NCI-H1105 treated with DMSO at 0.1 percent for 48 hours (cell line): ENCODE measurements at places on chromosomes 2 and 18.

- no peak for DNase-seq
These were observed 48.1 kb downstream of the WDR33 start for GRCh38 chr2:127762846-127763245.

DNA sequence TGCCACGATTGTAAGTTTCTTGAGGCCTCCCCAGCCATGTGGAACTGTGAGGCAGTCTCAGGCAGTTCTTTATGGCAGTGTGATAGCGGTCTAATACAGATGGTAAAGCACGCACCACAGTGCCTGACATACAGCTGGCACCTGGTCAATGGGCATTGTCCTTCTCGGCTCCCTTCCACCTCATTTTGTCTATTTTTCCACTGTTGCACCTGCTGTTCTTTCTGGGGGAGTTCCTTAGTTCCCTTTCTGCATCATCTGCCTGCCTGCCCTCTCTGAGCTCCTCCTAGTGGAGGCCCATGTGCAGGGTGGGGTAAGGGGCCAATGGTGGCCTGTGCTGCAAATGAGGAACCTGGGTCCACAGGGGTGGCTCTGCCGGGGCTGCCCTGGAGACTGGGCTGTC is 157.6 kb downstream of the LPIN1 start:
- no peak for DNase-seq

DNA sequence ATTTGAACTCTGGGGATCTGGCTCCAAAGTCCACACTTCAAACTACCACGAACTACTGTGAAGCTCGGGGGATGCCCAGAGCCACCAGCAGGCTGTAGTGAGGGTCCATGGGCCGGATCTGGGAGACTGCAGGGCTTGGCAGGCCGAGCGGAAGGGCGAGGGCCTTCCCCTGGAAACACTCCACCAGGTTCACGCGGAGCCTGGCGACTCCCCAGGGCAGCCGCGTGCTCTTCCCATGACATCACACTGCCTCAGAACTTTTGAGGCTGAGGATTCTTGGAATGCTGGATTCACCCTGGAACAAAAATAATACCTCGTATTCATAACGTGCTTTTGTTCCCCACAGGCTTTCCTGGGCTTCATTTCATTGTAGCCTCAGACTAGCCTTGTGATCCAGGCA is 201.0 kb downstream of the SMAD7 start:
- DNase-seq, result no peak

GRCh38 chr18:43322132-43322531 is 44.8 kb upstream of the SYT4 start:
- DNase-seq, result no peak

DNA sequence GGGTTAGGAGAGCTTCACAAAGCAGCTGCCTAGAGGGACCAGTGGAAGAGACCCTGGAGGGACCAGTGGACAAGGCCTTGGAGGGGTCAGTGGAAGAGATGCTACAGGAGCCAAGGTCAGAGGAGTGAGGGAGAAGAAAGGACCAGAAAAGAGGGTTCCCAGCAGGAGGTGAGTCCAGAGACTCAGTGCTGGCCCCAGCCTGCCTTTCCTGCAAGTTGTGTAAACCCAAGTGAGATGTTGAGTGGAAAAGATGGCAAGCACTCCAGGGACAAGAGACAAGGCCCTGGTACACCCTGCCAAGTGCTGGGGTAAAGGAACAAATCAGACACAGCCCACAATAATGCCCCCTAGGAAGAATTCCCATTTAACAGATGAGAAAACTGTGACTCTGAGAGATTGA is 94.4 kb downstream of the TTC32 start:
- no peak for DNase-seq

- no peak for DNase-seq
These were observed 7.1 kb upstream of the PKDCC start for GRCh38 chr2:42040643-42041278.

DNA sequence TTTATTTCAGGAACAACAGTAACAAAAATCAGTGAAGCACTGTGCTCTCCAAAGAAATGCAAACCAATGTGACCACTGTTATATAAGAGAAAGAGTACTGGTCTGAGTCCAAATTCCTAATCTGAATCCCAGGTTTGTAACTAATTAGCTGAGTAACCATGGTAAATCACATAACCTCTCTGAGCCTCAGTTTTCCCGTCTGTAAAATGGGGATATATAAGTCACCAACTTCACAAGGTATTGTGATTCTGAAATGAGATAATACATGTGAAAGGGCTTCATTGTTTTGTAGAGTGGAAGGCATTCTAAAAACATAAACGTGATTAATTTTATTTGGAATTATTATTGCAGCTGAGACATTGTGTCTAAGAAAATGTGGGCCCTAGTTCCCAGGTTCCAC is 91.3 kb upstream of the YPEL5 start:
- DNase-seq, result no peak

- no peak for DNase-seq
These were observed 13.3 kb upstream of the CYRIA start for GRCh38 chr2:16678964-16679363.

GRCh38 chr2:196286821-196287220 is 115.4 kb upstream of the STK17B start:
- no peak for DNase-seq

- no peak for DNase-seq
These were observed 500.9 kb downstream of the RNF144A start for GRCh38 chr2:7417845-7418742.

DNA sequence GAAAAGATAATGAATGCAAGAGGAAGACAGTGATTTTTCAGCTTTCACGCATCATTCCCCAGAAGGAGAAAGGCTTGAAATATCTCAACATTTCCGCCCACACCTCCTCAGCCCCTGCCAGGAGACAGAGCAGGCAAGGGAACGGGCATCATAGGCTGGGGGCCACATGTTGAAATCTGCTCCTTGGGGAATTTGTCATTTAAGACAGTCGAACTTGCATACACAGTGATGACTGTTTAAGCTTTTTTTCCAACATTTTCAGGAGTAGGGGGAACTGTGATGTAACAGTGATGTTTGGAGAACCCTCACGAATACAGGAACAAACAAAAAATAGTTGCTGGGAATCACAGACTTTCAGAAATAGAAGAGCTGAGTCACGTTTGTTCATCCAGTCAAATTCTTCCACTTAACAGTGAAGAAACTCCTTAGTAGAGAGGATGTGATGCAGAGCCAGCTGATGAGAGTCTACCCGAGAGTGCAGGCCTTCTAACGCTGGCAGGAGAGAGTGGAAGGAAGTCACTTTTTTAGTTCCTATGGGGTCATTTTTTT is 266.8 kb downstream of the ALPK2 start:
- no peak for DNase-seq

DNA sequence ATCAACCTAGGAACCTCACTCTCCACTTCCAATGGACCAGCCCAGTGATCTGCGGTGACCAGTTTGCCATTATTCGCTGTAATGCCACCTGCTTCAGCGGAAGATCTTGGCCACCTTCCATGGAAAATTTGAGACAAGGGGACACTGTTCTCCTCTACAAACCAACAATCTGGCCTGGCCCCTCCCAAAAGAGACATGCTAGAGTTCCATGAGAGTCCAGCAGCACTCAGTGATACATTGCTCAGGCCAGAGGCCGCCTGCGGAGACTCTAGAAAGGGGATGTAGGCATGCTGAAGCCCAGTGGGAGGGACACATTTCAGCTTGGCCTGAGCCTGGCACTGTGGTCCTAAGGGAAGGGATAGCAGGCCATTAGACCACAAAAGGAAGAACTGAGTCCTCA is 58.3 kb downstream of the COL6A3 start:
- DNase-seq, result no peak

- no peak for DNase-seq
These were observed 547.0 kb upstream of the ACVR2A start for GRCh38 chr2:147297820-147298219.

DNA sequence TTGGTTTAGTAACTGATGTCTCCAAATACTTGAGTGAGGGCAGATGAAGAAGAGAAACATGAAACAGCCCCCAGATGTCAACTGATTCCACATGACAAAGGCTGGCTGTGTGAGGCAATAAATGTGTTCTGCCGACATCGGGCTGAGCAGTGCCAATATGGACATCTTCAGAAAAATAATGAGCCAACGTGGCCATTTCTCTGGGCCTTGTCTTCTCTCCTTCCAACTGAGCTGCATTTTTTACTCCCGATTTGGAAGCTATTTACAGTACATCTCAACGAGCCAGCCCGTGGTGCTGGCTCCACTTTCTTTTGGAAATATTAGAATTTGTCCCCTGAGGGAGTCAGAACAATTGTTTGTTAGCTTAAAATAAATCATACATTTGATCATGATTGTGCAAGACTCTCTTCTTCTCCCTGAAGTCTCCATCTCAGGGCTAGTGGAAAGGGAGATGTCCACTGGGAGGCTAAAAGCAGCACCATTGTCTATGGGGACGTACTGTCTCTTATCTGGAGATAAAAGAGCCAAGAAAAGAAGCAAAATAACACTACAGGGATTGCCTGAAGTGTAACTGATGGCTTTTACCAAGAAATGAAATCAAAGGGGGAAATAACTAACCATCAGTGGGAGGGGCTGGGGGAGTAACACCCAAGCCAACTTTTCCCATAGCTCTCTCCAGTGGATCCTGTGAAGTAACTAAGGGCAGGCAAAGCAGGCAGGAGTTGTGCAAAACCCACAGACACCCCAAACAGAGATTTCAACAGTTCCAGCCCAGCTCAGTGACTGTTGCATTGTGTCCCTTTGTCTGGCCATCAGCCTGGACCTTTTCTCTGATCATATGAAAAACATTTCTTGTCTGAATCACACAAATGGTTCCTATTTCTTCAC is 114.8 kb downstream of the RDH14 start:
- no peak for DNase-seq

GRCh38 chr2:237096201-237096600 is 10.5 kb downstream of the COPS8 start:
- DNase-seq, result no peak

DNA sequence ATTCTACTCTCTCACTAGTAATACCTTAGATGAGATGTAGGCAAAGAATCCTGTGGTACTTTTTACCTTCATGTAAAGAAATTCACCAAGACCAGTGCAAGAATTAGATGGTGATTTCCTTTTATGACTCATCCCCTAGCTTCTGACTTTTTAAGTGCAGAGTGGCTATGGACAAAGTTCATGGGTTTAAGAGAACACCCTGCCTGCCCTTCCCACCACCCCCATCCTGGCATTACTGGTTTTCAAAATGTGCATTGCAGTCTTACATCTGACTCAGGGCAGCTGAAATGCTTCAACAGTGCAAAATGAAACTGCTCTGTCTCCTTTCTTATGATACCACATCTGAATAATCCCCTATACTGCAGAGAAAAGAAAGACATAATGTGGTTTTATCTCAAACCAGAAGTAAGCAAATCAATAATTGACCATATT is 22.6 kb downstream of the MAIP1 start:
- DNase-seq, result no peak

DNA sequence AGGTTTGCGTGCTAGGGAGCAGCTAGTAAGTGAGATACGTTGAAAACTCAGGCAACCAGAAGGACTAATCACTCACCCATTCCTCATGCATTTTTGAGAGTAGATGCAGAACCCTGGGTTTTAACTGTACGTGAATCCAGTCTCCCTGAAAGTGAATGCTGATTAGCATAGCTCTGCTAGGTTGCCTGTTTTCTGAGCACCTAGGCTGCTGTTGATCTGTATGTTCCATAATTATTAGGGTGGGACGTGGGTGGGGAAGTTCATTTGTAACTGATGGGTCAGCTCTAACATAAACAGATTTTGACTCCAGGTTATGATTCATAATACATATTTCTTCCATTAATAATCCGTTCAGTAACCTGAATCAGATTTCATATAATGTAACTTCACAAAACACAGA is 379.0 kb upstream of the FANCL start:
- no peak for DNase-seq

GRCh38 chr2:48715956-48716355 is 39.6 kb downstream of the LHCGR start:
- peak; percentile 17 for DNase-seq

GRCh38 chr2:110790907-110791306 is 58.5 kb downstream of the ACOXL start:
- no peak for DNase-seq

DNA sequence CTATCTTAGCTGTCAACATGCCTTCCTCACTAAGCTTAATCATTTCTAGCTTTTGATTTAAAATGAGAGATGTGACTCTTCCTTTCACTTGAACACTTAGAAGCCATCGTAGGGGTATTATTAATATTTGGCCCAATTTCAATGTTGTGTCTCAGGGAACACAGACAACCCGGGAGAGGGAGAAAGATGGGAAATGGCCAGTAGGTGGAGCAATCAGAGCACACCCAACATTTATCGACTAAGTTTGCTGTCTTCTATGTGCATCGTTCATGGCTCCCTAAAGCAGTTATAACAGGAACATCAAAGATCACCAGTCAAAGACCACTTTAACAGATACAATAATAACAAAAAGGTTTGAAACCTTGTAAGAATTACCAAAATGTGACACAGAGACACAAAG is 110.2 kb downstream of the OLA1 start:
- peak; percentile 30 for DNase-seq

DNA sequence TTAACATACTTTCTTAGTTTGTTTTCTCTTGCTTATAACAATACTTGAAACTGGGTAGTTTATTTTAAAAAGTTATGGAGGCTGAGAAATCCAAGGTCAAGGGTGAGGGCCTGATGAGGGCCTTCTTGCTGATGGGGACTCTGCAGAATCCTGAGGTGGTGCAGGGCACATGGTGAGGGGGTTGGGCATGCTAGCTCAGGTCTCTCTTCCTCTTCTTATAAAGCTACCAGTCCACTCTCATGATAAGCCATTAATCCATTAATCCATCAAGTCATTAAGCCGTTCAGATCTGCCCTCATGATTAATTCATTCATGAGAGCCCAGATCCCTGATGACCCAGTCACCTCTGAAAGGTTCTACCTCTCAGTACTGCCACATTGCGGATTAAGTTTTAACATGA is 21.4 kb downstream of the ALMS1 start:
- DNase-seq, result no peak

DNA sequence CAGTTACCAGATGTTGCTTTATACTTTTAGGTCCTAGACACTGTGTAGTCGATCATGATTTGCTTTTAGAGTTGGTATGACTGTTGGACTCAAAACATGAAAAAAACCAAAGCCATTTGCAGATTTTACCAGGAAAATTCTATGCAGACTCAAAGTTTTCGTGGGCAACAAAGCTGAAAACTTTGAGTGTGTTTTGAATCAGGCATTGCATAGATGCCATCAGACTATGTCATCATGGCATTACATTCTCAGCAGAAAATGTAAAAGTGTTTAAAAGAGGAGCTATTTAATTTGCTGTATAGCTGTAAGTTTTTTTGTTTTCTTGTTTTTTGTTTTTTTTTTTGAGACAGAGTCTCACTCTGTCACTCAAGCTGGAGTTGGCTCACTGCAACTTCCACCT is 43.5 kb upstream of the ELAC1 start:
- DNase-seq, result no peak

- no peak for DNase-seq
These were observed 206.5 kb downstream of the PDE1A start for GRCh38 chr2:182220335-182220734.

DNA sequence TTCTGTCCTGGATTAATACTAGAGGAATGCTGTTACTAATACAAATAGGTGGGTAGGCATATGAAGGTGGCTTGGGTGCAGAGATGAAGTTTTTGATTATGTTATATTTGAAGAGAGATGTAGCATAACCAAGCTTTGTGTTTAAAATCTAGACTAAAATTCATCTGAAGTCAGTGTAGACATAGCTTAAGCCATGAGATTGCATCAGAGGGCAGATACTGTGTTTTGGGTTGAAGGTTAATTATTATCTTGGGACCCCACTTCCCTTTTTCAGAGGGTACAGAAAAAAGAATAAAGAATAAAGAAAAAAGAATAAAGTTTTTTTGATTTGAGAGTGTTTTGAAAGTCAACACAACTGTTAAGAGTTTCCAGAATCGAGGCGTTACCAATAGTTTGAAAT is 13.0 kb downstream of the PPM1B start:
- DNase-seq, result no peak

- no peak for DNase-seq
These were observed 84.0 kb downstream of the HIBCH start for GRCh38 chr2:190235551-190236075.
